ENCODE measurements at places on chromosomes 7 and 10.

- no peak for DNase-seq
Observed at GRCh38 chr10:17883621-17884020, 68.1 kb upstream of the SLC39A12 start.

- no peak for DNase-seq
Observed at GRCh38 chr7:39372383-39372782, 193.8 kb upstream of the YAE1 start.

GRCh38 chr7:91519241-91520158 lies 255.3 kb downstream of the FZD1 start:
- DNase-seq = no peak

DNA sequence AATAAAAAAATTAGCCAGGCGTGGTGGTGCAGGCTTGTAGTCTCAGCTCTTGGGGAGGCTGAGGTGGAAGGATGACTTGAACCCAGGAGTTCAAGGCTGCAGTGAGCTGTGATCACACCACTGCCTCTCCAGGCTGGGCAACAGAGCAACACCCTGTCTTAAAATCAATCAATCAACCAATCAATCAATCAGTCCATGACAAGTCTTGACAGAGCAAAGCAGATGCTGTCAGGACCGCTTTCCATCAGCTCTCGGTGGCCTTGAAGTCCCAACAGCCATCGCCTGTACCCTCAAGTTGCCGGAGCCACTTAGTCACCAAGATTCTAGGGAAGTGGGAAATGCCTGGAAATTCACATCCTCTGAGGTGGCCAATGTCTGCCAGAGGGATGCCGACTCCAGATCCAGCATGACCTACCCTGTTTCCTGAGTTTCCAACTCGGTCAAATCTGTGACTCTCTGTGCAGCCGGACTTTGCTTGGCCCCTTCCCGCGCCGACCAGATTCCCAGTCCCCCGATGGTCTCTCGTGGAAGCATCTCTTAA lies 871 bp upstream of the CCL24 start:
- no peak for DNase-seq

GRCh38 chr10:24898501-24898900 lies 53.9 kb downstream of the PRTFDC1 start:
- DNase-seq = no peak

DNA sequence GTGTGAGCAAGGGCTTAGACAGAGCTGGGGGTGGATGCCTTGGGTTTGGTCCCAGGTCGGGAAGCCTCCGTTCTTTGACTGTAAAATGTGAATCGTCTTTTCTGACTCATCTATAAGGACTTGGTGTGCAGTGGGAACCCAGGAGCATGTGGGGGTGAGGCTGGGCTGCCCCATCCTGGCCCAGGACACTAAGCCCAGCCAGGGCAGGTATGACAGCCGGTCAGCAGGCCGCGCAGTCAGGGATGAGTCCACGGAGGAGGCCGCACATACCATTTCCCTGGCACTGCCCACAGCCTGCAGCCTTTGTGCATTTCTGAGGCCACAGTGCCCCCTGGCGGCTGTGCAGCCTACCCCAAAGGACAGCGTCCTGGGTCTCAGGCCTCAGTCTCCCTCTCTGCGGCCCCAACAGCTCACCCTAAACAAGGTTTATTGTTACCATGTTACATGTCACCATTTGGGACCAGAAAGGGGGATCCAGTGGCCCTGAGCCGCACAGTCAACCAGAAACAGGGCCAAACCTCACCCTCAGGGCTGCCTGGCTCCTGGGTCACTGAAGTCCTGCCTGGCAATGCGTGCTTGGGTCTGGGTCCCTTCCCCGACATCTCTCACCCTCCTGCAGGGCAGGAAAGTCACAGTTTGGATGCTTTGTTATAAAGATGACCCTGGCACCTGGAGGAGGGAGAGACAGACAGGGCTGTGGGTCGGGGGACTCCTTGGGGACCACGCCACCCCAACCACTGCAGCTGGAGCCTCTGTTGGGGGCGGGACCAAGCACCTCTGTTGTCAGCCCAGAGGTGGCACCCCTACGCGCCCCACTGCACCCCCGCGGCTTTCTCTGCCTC lies 14.4 kb upstream of the SH2B2 start:
- peak; percentile 87 for DNase-seq

DNA sequence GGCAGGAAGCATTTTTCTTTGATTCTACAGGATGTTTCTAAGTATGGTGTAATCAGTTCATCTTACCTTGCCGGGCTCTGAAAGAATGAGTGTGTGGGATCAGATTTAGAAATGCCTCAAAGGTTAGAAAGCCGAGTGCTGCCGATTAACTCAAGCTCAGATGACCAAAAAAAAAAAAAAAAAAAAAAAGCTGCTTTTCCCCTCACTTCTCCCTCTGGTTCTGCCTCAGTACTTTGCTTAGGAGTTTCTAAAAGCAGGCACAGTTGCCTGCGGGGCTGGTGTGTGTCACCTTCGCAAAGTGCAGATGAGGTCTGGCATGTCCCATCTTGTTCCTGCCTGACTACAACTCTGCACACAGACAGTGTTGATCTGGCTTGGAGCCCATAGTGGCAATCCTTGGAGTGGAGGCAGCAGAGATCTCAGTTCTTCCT lies 47.0 kb downstream of the KIAA1217 start:
- no peak for DNase-seq
